ENCODE measurements at places on chromosomes 3 and 15.

GRCh38 chr3:17207019-17207418 lies 322.3 kb downstream of the PLCL2 start:
- no peak for DNase-seq

DNA sequence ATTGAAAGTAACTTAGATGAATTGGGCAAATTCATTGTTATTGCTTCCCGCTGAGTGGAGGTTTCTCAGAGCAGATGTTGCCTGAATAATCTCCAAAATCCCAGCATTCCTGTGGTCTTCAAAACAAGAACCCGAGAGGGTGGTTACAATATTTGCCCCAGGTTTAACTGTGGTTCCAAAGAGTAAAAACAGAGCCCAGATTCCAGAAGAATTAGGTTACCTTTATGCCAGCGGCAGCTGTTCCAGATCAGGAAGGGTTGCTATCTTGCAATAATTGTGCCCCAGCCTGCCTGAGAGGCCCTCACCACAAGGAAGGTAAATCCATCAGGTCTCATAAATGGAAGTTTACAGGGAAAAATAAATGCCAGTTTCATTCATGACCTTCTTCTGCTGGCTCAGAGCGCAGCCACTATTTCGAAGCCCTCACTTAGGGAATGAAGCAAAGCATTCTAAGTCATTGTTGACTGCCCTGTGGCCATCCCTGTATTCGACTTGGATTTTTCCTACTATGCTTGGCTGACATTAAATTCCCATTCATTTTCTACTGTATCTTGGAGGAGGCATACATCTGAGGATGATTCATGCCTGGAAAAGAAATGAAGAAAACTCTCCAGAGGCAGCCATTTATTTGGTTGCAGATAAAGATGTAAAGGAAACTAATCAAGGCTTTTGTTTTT lies 54.6 kb downstream of the SSUH2 start:
- no peak for DNase-seq

DNA sequence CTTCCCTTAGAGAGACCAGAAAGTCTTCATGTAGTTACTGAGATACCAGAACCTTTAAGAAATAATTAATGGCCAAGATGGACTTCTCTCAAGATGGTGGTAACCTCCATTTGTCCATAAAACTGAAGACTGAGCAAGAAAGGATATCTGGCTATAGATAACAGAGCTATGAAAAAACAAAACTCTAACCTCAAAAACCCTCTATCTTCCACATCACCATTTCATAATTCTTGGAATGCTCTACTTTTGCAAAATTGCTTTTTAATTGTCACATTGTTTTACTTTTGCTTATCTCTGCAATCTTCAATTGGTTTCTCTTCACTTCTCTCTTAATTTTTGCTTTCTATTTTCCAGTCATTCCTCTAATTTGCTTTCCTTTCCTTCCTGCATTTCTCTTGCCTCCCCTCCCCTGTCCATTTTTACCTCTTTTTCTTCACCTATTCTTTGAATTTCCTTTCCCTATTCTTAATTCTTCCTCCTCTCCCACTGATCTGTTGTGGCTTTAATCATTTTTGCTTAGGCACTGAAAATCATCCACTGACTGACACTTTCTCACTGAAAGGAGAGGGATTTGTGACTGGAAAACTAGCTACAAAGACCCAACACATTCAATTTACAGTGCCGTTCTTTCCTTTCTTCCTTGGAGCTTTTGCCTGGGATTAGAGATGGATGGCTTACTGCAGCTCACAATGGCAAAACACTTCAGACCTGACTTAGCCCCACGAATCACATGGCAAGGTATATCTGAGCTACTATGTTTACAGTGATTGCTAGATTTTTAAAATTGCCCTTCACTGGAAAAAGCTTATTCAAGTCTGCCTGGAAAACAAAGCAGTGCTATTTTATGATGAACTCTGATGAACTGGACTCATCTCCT lies 242.8 kb downstream of the CHST2 start:
- no peak for DNase-seq

GRCh38 chr15:33874156-33874555 lies 94.1 kb upstream of the CHRM5 start:
- no peak for DNase-seq

All from H7 (cell line).